ENCODE measurements at places on chromosomes 5 and 9.

GRCh38 chr9:38233796-38234355, 158.6 kb upstream of the ALDH1B1 start:
- no peak for DNase-seq

- peak; percentile 38 for DNase-seq
These were observed 47.5 kb downstream of the UIMC1 start for GRCh38 chr5:176959051-176959450.

- DNase-seq = no peak
These were observed 132.7 kb upstream of the POU5F2 start for GRCh38 chr5:93874080-93874479.

GRCh38 chr5:53087621-53088121, 21.9 kb downstream of the MOCS2 start:
- DNase-seq = no peak

DNA sequence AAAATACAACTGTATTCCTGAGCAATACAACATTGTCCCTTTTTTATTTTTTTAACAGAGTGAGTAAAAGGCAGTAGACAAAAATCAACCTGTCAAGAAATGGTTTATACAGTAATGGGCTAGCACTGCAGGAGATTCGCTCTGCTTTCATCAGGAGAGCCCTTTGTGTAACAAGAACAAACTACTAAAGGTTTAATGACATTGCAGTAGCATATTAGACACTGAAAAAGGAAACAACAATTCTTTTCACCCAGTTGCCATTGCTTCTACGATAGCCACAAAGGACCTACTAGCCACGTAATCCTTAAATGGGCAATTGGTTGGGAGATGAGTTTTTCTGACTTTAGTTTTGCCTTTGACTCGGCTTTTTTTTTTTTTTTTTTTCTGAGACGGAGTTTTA, 319.8 kb upstream of the TRPM3 start:
- DNase-seq = no peak

DNA sequence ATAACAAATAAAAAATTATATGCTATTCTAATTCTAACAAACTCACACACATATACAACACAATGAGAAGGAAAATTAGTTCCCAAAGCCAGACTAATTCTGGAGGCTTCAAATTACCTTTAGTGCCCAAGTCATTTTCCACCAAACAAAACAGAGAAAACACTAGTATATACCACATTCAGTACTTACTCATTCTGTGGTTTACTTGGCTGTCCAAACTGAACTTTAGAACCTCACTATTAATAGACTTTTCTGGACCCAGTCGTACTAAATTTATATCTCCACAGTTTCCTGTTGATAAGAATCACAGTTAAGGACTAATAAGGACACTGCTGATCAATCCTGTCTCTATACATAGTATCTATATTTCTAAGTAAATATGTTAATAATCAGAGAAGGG, 66.4 kb downstream of the SETX start:
- DNase-seq = no peak

DNA sequence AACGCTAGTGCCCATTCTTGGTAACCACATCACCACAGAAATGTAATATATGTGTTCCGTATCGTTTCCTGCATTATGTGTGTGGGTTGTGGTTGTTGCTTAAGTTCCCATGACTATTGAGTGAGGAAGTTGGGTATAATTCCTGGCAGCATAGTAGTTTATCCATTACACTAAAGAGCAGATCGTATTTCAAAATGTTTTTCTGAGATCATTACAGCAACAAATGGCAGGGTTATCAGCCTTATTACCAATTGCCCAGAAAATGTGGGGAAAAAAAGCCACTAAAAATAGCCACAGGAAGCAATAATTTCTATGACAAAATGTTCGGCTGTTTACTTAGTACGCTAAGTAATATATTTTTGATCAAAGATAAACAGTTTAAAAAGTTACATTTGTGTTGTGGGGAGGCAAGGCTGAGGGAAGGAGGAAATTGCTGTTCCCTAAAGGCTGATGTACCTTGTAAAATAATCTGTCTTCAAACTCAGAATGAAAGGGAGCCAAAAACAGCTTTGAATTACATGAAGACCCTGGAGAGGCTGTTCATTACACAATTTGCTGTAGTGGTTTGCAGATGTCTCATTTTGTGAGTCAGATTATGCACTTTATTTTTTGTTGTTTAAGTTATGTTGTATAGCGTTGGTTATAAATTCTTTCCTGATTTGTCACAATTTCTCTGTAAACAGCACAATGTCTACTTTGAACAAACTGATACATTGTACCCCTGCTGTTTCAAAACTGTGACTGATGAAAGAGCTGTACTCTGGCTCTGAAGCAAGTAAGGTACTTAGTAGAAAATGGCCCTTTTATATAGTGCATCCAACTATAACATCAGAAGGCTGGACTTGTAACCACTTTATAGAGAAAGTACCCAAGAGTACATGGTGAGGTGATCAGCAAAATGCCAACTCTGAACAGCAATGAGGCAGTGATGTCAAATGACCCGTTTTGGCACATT, 1028.5 kb downstream of the NR2F1-AS1 start:
- peak; percentile 54 for DNase-seq

GRCh38 chr5:149799119-149799623, 69.1 kb downstream of the PPARGC1B start:
- peak; percentile 91 for DNase-seq

GRCh38 chr9:36566813-36567221, 5.9 kb upstream of the MELK start:
- no peak for DNase-seq

DNA sequence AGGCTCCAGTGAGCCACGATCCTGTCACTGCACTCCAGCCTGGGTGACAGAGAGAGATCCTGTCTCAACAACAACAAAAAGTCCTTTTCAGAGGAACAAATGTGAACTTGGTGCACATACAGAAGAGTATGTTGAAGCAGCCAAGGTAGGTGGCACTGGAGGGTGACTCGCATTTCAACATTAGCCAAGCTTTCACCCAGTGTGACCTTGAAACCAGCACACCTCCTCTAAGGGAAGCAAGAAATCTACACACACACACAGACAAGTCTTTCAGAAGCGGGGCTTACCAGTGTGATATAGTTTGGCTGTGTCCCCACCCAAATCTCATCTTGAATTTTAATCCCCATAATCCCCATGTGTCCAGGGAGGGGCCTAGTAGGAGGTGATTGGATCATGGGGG, 225.2 kb downstream of the SEMA5A start:
- no peak for DNase-seq

DNA sequence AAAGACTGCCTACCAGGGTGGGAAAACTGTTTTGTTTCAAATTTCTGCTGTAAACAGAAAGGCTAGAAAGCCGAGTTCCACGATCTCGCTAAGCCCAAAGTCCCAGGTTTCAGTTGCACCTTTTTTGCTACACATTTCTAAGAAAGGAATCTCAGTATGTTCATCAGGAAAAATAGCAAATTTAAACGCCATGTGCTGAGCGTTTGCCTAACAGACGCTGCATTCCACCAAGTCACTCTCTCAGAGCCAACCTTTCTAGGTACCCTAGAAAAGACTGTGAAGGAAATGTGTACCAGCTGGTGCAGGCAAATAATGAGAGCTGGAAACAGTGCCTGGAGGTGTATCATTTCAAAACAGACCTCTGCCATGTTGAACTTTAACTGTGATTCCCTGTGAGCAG, 71.8 kb downstream of the FRMD3 start:
- DNase-seq = no peak

GRCh38 chr9:132142924-132143323, 18.9 kb upstream of the NTNG2 start:
- DNase-seq = no peak

DNA sequence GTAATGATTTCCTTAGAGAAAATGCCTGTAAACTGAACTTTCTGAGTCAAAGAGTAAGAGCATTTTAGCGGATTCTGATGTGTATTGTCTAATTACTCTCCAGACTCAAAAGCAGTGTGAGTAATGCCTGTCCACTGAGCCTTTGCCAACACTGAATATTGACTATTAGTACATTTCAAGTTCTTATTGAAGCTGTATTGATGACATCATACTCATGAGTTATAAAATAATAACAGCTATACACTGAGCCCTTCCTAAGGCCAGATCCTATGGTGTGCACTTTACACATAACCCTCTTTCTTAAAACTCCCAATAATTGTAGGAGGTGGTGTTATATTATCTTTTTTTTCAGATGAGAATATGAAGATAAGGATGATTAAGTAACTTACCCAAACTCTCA, 152.8 kb upstream of the TRPC7 start:
- no peak for DNase-seq

GRCh38 chr9:16613051-16613450, 257.4 kb downstream of the BNC2 start:
- no peak for DNase-seq

GRCh38 chr5:158731014-158731413, 368.7 kb downstream of the EBF1 start:
- no peak for DNase-seq

DNA sequence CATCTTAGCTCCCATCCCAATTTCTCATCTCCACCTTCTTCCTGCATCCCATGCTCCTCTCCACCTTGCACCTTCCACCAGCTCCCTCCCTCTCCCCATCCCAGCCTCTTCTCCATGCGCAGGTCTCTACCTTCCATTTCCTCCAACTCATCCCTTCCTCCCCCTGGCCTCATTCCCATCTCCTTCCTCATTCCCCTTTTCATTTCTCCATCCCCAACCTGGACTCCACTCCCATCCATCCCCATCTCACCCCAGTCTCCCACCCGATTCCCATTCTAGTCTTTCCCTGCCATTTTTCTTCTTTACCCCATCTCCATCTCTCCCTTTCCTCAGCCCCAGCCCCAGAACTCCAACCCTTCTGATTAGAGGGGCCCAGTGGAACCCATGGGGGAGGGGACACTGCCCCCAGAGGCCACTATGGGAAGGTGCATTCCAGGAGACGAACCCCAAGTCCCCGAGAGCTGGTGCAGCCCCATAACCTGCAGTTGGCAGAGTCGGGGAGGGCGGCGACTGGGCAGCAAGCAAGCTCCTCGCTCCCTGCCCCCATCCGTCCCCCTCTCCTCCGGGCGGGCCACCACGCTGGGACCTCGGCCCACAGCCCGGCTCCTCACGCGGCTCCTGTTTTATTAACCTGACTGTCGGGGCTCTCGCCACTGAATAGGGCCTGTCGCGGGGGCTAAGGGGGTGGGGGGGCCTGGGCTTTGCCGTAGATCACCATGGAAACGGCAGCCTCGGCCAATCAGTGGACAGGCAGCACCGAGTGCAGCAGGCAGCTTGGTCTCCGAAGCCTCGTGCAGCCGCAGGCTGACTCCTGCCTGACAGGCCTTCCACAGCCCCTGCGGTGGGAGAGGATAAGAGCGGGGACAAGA, 66.7 kb downstream of the PCDH1 start:
- peak; percentile 25 for DNase-seq

DNA sequence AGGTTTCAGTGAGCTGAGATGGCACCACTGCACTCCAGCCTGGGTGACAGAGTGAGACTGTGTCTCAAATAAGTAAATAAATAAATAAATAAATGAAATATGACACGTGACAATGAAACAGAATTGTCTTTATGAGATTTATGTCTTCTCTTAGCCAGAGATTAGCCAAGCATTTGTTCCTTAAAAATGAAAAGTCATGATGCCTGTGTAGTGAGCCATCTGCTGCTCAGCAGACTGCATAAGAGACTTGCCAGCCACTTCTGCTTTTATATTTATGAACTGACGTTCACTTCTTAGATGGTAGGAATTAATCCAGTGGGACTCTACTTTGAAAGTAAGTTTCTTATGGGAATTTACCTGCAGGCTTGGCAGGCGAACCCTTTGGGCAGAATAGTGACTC, 227.4 kb downstream of the NR3C1 start:
- no peak for DNase-seq

- DNase-seq = peak; percentile 18
These were observed 46.4 kb upstream of the KDM4C start for GRCh38 chr9:6711403-6711802.

- DNase-seq = peak; percentile 90
These were observed 39.0 kb upstream of the OSMR start for GRCh38 chr5:38806775-38807258.

DNA sequence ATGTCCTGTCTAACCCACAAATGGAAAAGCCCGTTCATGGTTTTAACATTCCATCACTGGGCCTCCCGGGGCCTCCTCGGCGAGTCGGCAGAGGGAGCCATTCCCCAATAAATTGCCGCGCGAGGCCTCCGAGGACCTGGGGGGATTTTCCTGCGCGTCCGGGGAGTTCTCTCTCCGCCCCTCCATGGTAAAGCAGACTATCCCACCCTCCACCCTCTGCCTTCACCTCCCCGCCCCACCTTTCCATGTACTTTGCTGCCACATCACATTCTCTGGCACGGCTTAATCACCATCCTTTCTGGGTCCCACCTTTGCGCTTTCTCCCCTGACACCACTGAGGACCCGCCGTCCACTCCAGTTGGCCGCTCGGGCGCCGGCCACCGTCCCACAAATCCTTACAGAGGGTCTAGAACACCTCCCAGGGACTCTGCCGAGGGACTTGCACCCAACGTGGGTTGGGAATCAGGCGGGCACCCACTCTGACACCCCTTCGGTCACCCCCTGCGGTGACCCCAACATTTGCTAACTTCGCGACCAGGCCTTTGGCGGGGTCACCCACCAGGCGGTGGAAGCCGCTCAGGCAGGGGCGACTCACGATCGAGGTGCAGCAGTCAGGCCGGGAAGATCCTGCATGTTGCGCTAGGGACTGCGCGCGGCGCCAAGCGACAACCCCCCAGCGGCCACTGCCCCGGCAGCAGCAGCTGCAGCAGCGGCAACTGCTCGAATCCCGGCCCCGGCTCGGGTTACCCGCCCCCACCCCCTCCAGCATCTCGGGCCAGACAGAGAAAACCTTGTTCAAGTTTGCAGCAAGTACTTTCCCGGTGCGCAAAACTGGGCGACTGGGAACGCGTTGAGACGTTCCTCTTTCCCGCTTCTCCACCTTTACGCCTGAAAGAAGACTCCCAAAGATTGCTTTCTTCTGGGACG, at the start of gene MEGF10:
MEGF10 (plus strand) TSS at position 778 of the 927 bp plus-strand sequence. CDS start 40,513 bp downstream, outside the sequence.
- peak; percentile 73 for DNase-seq

DNA sequence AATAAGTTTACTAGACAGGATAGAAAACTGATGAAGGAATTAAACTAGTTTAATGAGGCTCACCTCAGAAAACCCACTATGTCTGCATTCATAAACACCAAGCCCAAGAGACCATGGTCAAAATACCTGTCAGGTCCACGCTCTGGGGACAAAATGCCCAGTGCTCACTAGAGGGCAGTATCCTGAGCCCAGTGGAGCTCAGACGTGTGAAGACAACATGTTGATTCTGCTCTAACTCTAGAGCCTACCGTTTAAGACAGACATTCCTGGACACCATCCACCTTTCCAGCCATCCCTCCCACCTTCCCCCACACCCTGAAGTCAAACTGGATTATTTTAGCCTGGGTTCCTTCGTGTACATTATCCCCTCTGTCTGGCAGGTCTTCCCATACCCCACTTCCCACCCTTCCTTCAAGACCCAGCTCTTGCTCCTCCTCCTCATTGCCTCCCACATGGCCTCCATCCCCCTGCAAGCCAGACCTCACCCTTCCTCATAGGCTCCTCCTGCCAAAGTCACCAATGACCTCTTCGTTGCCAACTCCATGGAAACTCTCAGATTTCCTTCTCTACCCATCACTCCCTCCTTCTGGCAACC, 142.3 kb upstream of the FSTL4 start:
- DNase-seq = peak; percentile 31

- no peak for DNase-seq
These were observed 7.5 kb upstream of the OTULINL start for GRCh38 chr5:14574096-14574495.

All from HTR-8/SVneo (cell line).